ENCODE measurements at places on chromosomes 6 and 20.
A peak's percentile ranks its signal among the peaks of the same experiment; 100 is the strongest.

- DNase-seq: peak; percentile 84
Observed at GRCh38 chr6:144334150-144334708, 49.1 kb downstream of the UTRN start.

- no peak for DNase-seq
Observed at GRCh38 chr6:137738931-137739504, 128.0 kb upstream of the TNFAIP3 start.

- no peak for DNase-seq
Observed at GRCh38 chr6:156509496-156509895, 267.7 kb upstream of the ARID1B start.

GRCh38 chr6:136134268-136134667 is 115.8 kb downstream of the MTFR2 start:
- no peak for DNase-seq

Data from naive thymus-derived CD4-positive, alpha-beta T cell (primary cell).